Cardiac septum (tissue), 1 donor: ENCODE measurements at places on chromosomes 2 and 18. TPM values are rescaled to one million over a fixed set of nuclear protein-coding genes. Genes with fewer than 3 reads are reported as not detected.

Gene SLC39A6
- 15.6 TPM for total RNA-seq

- no peak for DNase-seq
These were observed 289.5 kb downstream of the SLC4A3 start for GRCh38 chr2:219916726-219917440.

Gene DYSF
- total RNA-seq: 82.8 TPM

Gene CROCC2
- total RNA-seq: not detected

DNA sequence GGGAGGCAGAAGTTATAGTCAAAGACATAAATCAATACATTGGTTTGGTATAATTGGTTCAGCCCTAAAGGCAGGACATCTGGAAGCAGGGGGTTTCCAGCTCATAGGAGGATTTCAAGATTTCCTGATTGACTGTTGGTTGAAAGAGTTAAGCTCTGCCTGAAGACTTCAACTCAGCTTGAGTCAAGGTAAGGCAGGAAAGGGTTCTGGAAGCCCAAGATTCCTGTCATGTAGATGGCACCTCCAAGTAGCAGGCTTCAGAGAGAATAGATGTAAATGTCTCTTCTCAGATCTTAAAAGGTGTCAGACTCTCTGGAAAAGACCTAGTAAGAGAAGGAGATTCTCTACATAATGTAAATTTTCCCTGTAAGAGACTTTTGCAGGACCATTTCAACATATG lies 335.3 kb downstream of the RIT2 start:
- DNase-seq: no peak

- no peak for DNase-seq
These were observed 19.2 kb downstream of the ATOH8 start for GRCh38 chr2:85772841-85773491.

Gene KCNJ3
- 3.4 TPM for total RNA-seq

DNA sequence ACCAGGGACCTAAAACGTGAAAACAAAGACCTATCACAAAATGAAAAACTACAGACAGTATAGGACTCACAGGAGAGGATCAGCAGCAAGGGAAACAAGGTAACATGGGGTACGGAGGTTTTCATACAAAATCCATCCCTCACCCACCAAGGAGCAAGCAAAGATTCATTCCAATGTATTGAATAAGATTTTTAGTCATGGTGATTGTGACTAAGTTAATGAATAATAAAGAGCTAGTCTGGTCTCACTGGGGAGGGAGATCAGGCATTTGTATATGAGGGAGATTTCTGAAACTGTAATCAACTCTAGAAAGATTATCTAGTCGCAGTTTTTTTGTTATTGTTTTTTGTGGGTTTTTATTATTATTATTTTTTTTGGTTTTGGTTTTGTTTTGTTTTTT lies 336.5 kb upstream of the MMADHC start:
- DNase-seq: no peak
